Mesenchymal stem cell (in vitro differentiated cells and primary cell): ENCODE measurements at places on chromosomes 13 and 19.

DNA sequence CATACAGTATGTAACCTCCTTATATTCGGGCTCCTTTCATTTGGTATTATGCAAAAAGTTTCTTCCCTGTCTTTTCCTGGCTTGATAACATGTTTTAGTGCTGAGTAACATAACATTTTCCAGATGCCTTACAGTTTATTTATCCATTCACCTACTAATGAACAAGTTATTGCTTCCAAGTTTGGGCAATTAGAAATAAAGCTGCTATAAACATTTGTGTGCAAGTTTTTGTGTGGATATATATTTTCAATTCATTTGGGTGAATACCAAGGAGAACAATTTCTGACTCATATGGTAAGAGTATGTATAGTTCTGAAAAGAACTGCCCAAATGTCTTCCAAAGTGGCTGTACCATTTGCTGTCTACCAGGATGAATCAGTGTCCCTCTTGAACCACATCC is 360.9 kb downstream of the PCDH17 start:
- no peak overlapping the region for H3K4me3 ChIP-seq
- no peaks in the 10 kb centered on the region for H3K27me3 ChIP-seq
- no peaks in the 10 kb centered on the region for H3K36me3 ChIP-seq
- no peak overlapping the region for H3K27ac ChIP-seq
- no peak for DNase-seq
- no peaks in the 10 kb centered on the region for H3K4me1 ChIP-seq

GRCh38 chr13:108365255-108365654 is 95.7 kb downstream of the TNFSF13B start:
- no peak overlapping the region for H3K4me3 ChIP-seq
- DNase-seq: no peak
- H3K27ac ChIP-seq: no peak overlapping the region
- H3K4me1 ChIP-seq: no peaks in the 10 kb centered on the region

- H3K27me3 ChIP-seq: no peaks in the 10 kb centered on the region
- peaks cover 17% of the 10 kb centered on the region for H3K36me3 ChIP-seq
- H3K4me1 ChIP-seq: peaks cover 41% of the 10 kb centered on the region
- H3K27ac ChIP-seq: peak overlapping the region; percentile 96
Observed at GRCh38 chr19:46975925-46976782, 43.5 kb upstream of the NPAS1 start.

DNA sequence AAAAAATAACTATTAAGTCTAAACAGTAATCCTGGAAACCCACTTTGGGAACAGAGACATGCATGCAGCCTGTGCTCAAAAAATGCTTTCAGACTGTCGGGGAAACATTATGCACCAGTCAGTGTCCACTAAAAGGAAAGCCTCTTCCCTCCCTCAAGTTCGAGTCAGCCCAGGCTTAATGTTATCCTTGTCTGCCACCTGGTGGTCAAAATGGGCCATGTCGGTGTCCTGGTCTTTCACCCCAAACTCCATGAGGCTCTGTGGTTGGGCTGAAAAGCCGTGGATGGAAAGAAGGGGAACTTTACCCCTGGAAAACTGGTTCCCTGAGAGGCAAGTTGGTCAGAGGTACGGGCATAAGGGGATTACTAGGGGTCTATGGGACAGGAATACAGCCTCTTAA is 88.4 kb upstream of the ZNF492 start:
- DNase-seq: no peak
- no peaks in the 10 kb centered on the region for H3K27me3 ChIP-seq
- H3K4me3 ChIP-seq: no peak overlapping the region
- no peaks in the 10 kb centered on the region for H3K36me3 ChIP-seq

DNA sequence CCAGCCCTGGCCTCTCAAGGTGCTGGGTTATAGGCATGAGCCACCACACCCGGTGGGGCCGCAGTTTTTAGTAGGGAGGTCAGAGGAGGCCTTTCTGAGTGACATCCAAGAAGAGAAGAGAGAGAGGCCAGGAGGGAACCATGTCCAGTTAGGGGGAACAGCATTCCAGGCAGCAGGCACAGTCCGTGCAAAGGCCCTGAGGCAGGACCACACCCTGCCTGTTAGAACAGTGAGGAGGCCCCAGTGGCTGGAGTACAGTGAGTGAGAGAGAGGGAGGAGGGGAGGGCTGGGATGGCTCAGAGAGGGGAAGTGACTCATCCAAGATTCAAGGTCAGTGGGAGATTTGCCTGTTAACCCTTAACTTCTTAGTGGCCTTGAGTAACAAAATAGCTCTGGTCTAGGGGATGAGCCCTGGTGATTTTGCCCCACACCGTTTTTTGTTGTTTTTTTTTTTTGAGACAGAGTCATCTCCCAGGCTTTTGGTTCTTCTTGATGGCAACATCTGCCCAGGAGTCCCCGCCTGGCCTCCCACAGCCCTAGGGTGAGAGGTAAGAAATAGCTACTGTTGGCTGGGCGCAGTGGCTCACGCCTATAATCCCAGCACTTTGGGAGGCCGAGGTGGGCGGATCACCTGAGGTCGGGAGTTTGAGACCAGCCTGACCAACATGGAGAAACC is 2.7 kb upstream of the PLIN3 start:
- no peak overlapping the region for H3K4me3 ChIP-seq
- no peaks in the 10 kb centered on the region for H3K27me3 ChIP-seq
- peak; percentile 97 for DNase-seq
- H3K36me3 ChIP-seq: peaks cover 3% of the 10 kb centered on the region

DNA sequence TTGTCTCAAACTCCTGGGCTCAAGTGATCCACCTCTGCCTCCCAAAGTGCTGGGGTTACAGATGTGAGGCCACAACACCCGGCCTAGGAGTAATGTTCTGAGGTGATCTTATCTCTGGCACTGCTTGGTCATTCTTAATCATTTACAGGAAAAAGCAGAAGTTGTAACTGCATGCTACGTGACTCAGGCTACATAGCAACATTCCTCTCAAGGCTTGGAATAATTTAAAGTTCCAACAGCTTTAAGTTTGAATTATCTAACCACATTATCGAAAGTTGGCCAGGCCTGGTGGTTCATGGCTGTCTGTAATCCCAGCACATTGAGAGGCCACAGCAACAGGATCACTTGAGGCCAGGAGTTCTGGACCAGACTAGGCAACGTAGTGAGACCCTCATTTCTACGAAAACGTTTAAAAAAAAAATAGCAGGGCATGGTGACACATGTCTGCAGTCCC is 3.9 kb upstream of the B9D2 start:
- DNase-seq: peak; percentile 90
- H3K27ac ChIP-seq: peak overlapping the region; percentile 96
- no peaks in the 10 kb centered on the region for H3K27me3 ChIP-seq
- peaks cover 29% of the 10 kb centered on the region for H3K4me1 ChIP-seq
- H3K36me3 ChIP-seq: peaks cover 3% of the 10 kb centered on the region
